Activated T-helper 17 cell treated with anti-CD3 and anti-CD28 coated beads, Interleukin-2, amount 50 U/mL, for 72 hours (primary cell): ENCODE measurements at places on chromosomes 3 and 15. TPM values are rescaled to one million over a fixed set of nuclear protein-coding genes. Genes with fewer than 3 reads are reported as not detected.

- ATAC-seq: no peak
Observed at GRCh38 chr15:74724570-74725224, 631 bp downstream of the CYP1A1 start.

The ZNF80 gene
- total RNA-seq: 0.29 TPM

DNA sequence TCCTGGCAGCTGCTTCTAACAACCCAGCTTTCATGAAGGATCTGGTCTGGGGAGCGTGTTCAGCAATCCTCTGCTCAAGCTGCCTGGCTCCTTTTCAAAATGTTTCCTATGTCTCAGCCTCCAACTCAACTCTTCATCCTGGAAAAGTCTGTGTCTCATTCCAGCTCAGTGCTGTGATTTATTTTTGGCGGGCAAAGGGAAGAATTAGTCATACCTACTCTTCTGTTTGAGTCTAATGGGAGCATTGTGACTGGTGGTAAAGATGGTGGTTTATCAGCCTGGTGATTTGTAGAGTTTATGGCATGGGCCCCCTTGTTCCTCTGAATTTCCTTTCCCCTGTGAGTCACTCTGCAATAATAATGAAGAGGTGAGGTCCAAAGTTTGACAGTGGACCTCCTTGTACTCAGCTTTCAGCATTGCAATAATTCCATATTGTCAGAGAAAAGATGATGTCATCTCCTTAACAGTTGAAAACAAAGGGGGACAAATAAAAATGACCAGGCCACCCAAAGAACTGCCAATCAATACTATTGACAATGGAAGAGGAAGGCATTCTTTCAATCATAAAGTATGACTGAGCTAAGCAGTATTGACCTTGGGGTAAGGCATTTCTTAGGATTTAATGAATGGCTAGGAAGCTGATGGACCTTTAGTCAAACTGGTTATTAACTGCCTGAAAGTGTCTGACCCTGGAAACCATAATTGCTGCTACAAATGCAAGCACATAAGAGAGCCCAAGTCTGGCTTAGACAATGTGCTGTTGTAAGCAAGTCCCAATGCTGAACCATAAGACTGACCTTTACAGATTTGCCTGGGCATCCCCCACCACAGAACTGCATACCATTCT lies 204.7 kb upstream of the MCTP2 start:
- no peak for ATAC-seq

- no peak for ATAC-seq
Observed at GRCh38 chr3:72352176-72352575, 496.1 kb downstream of the SHQ1 start.

DNA sequence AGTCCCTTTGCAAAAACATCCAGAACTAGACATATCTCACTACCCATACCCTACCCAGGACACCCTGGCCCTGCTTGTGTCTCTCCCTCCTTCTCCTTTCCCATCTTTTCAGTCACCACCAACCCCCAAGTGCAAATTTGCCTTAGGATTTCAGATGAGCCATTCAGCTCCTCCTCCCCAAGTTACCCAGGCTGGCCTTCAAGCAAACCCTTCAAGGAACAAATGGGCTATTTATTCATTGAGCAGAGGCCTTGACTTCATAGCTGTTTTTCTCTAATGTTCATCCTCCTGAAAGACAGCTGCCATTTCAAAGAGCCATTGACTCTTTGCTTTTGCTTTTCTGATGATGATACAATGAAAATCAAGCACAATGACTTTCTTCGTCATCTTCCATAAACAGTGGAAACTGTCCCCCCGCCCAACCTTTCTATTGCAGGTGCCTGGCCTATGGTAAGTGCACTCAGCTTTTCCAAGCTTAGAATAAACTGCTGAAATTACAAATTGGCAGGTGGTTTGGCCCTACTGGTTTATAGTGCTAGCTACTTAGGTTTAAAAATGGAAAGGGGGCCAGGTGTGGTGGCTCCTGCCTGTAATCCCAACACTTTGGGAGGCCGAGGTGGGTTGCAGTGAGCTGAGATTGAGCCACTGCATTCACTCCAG lies 26.1 kb upstream of the KLHL6 start:
- no peak for ATAC-seq

The CELF6 gene
- total RNA-seq: 1.0 TPM

DNA sequence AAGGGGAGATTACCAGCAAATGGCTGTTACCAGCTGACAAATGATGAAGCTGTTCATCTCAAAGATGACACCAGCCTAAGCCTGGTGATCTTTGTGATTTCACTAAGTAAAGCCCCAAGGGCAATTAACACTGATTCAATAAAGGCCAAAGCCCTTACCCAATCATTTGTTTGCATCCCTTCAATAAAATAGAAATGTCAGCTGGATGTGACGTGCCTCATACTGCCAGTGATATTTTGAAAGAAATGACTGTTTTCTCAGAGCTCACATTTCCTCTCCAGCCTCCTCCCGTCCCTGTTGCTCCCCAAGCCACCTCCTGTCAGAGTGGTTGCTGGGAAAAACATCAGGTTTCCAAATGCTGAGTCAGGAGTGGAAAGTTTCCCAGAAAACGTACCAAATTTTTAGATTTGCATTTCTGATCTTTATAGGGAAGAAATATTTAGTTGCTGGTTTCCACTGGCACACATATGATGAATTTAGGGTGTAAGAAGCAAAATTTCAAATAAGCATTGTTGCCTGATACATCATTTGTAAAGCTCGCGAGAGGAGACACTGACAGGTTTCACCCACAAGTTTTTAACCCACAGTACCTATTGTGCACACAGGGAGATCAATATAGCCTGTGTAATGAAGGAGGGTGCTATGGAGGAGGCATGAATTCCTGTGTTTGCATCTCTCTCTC lies 21.0 kb downstream of the C2CD4A start:
- peak; percentile 73 for ATAC-seq

DNA sequence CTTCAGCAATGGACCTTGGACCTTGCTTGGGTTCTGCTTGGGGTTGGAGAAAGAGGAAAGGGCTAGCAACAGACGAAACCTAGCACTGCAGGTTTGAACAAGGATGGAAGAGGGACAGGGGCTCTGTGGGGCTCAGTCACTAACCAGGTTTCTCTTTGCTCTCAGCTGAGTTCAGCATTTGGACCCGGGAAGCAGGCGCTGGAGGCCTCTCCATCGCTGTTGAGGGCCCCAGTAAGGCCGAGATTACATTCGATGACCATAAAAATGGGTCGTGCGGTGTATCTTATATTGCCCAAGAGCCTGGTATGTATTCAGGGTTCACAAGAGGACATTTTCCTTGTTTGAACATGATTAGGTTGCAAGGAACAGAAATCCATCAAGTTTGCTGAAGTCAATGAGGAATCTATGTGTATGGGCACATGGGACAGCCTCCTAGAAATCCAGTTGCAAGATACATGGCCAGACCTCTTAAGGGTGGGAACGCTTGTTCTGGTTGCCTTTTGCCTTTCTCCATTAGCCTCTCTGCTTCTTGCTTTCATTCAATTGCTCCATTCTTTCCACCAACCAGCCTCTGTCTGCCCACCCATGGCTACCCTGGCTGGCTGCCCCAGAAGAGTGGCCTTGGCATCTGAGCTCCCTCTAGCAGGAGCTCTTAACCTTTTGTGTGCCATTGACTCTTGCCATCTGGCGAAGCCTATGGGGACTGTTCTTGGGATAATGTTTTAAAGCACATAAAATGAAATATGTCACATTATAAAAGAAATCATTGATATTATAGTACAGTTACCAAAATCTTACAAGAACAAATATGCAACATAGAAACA lies 55.9 kb downstream of the DNASE1L3 start:
- no peak for ATAC-seq

GRCh38 chr15:65244638-65245037 lies 33.4 kb upstream of the CILP start:
- no peak for ATAC-seq

GRCh38 chr15:99895956-99896311 lies 162.7 kb upstream of the LYSMD4 start:
- ATAC-seq: no peak

DNA sequence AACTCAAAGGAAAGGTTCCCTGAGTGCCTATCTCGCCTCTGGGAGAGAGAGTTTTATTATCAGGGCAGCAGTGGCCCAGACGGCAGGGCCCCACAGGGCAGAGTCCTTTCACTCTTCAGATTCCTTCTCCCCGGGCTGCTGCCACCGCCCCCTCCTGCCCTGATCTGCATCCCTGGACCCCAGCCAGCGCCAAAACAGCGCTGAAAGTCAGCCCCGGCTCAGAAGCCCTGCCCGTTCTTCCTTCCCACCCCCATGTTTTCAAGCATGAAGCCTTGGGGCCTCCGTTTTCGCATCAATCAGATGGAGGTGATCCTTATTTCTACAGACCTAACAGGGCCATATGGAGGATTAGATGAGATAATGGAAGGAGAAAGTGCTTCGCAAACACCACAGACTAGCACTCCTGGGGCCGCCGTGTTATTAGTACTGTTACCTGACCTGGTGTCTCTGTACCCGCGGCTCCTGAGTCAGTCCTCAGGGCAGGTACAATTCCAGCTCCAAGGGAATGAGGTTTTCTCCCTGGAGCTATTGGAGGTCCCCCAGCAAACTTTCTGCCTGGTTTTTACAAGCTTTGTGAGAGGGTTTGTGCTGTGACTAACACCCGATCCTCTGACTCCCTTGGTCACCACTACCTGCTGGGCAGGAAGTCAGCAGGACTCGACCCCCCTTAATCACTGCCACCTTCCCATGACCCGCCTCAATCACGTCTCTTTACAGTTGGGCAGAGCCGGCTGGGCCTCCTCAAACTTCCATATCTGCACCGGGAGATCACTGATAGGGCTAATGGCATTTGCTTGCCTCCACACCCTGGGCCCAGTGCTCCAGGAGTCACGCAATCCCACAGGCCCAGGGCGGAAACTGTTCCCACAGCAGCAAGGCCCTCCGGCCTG lies 39.5 kb upstream of the TSEN2 start:
- ATAC-seq: no peak
